ENCODE measurements at places on chromosomes 12 and 14.

DNA sequence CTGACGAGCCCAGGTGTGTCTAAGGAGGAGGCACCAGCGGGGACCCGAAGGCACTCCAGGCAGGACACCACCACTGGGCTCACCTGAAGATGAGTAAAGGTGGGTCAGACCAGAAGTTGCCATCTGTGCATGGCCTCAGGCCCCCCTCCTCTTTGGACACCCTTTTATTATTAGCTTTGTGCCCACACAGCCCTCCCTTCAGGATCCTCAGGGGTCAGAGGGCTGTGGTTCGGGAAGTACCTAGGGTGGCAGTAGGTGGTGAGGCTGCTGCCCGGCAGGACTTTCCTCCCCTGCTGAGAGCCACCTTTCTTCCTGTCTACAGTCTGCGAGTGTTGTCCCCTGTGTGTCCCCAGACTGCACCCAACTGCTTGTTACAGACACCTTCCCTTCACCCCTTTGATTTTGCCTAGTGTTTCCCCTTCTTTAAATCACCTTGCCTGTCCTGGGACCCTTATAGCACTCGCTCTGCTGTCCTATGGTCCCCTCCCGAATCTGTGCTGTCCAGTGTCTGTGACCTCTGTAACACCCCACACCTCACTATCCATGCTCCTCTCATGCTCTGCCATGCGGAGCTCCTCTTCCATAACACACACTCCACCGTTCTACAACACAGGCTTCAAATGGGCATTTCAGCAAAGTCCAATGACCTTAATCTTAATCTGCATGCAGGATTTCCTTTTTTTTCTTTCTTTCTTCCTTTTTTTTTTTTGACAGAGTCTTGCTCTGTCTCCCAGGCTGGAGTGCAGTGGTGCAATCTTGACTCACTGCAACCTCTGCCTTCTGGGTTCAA is 25.7 kb downstream of the SOAT2 start:
- H3K4me3 ChIP-seq: no peak overlapping the region
- H3K27me3 ChIP-seq: peaks cover 12% of the 10 kb centered on the region
- DNase-seq: no peak
- H3K36me3 ChIP-seq: no peaks in the 10 kb centered on the region
- no peaks in the 10 kb centered on the region for H3K4me1 ChIP-seq
- no peak overlapping the region for H3K27ac ChIP-seq

DNA sequence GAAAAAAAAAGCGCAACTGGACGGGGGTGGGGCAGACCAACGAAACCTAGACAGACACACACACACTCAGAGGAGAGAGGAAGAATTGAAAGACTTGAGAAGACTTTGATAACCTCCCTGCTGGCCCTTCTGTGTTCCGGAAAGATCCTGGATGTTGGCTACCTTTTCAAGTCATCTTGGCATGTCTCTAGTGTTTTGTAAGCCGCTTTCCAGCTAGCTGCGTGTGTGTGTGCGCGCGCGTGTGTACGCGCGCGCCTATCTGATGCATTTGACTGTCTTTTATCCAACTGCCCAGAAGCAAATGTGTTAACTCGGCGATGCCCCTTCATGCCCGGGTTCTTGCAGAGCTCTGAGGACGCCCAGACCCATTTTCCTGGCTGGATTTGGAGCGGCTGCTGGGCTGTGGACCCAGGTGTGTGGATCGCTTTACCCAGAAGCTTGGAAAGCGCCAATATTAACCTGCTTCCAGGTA is 664 bp downstream of the LRFN5 start:
- H3K27ac ChIP-seq: no peak overlapping the region
- no peaks in the 10 kb centered on the region for H3K36me3 ChIP-seq
- H3K4me3 ChIP-seq: no peak overlapping the region
- DNase-seq: no peak
- H3K4me1 ChIP-seq: no peaks in the 10 kb centered on the region
- H3K27me3 ChIP-seq: no peaks in the 10 kb centered on the region

DNA sequence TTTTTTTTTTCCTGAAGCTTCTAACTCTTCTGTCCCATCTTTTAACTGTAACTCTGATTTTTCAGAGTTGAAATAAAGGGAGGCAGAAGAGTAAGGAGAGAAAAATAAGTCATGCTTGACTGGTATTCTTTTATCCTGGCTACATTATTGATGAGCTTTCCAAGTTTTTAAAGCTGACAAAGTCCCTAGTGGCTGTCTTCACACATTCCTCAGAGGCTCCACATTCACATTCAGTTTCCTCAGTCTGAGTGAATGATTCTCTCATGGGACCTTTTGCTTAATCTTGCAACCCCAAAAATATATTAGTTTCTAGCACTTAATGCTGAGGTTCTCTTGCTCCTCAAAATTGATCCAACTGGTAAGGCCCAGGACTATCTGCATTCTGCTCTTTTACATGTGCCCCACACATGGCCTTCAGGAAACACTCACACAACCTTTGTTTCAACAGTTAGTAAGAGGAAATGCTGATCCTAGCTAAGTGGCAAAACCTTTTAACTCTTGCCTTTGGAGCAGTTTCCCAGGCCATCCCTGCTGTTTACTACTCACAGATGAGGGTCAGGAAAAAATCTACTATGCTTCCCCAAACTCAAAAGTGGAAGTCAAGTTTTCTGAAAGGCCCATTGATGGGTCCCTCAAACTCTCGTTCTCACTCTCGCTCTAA is 61.7 kb upstream of the SLC6A15 start:
- H3K4me1 ChIP-seq: no peaks in the 10 kb centered on the region
- H3K36me3 ChIP-seq: no peaks in the 10 kb centered on the region
- H3K27me3 ChIP-seq: no peaks in the 10 kb centered on the region
- H3K4me3 ChIP-seq: no peak overlapping the region
- no peak for DNase-seq

- no peaks in the 10 kb centered on the region for H3K4me1 ChIP-seq
- H3K4me3 ChIP-seq: no peak within 1 kb of the TSS
- peaks cover 9% of the 10 kb centered on the region for H3K27me3 ChIP-seq
- DNase-seq: no peak
- H3K27ac ChIP-seq: no peak within 1 kb of the TSS
Observed at GRCh38 chr12:65121049-65121955, at the start of gene WIF1. TSS of gene WIF1 (minus strand) at chr12:65121305. CDS start at chr12:65121191, 114 bp downstream.

DNA sequence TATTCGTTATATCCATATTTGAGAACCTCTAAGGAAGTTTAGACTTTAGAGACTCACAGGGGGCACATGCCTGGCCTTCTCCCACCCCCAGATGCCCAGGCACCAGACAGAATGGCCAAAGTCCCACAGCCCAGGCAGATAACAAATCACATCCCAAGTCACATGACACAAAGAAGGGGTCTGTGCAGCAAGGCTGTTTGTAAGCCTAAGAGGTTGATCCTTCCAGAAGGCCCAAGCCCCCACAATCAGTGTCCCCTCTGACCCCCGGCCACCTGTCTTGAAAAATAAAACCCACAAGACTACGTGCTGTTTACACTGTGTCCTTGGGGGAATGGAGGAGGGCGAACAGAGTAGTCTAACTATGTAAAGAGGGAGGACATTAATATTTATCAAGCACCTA is 5.1 kb downstream of the CTDSP2 start:
- H3K4me3 ChIP-seq: no peak overlapping the region
- H3K27me3 ChIP-seq: no peaks in the 10 kb centered on the region
- no peak overlapping the region for H3K27ac ChIP-seq
- H3K36me3 ChIP-seq: peaks cover 13% of the 10 kb centered on the region
- H3K4me1 ChIP-seq: peaks cover 55% of the 10 kb centered on the region

DNA sequence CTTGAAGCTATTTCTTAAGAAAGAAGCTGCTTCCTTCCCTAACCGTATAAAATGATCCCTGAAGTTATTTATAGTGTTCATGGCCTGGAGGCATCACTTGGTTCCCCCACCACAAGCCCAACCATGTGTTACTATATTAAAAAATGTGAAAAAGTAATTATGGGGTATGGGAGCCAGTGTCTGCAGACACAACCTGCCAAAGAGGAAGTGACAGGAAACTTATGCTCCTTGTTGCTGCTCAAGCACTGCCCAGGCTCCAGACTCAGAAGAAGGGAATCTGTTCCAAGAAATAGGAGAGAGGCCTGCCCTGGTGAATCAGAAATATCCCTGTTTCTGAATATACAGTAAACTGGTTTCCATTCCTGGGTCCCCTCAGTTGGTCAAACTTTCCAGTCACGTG is 217.2 kb upstream of the BMP4 start:
- peaks cover 67% of the 10 kb centered on the region for H3K4me1 ChIP-seq
- H3K27ac ChIP-seq: no peak overlapping the region
- H3K4me3 ChIP-seq: no peak overlapping the region
- DNase-seq: no peak
- peaks cover 4% of the 10 kb centered on the region for H3K27me3 ChIP-seq
- no peaks in the 10 kb centered on the region for H3K36me3 ChIP-seq

DNA sequence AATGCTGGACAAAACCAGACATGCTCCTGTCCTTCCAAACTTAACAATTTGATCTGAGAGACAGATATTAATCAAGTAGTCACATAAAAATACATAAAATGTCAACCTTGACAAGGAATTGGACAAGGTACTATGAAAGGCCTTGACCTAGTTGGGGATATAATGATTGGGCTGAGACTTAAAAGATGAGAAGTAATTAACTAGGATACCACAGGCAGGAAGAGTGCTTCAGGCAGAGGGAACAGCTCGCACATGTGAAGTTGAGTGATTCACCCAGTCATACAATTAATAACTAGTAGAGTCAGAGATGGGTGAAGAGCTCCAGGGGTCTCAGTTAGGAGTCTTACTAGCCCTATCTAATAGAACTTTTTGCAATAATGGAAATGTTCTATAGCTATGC is 259.5 kb downstream of the MSRB3 start:
- peaks cover 16% of the 10 kb centered on the region for H3K4me1 ChIP-seq
- H3K27ac ChIP-seq: no peak overlapping the region
- no peak overlapping the region for H3K4me3 ChIP-seq
- no peaks in the 10 kb centered on the region for H3K27me3 ChIP-seq
- no peaks in the 10 kb centered on the region for H3K36me3 ChIP-seq

GRCh38 chr14:80278293-80279023 is 67.2 kb upstream of the DIO2 start:
- no peak overlapping the region for H3K27ac ChIP-seq
- no peak for DNase-seq
- H3K4me1 ChIP-seq: no peaks in the 10 kb centered on the region
- no peak overlapping the region for H3K4me3 ChIP-seq
- H3K27me3 ChIP-seq: no peaks in the 10 kb centered on the region

DNA sequence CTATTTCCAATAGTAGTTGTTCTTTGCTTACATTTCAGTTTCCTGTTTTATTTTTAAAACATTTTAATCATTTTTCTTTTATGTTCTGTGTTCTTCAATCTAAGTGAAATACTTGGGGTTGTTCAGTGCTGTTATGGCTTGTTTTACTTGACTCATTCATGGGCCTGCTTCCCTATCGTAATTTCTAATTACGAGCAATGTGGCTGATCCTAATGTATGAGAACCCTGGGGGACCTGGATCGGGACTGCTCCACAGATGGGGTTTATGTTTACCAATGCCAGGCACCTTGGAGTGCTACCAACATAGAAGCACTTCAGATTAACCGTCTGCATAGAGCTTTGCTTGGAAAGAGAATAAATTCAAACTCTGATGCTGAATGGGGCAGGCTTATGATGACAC is 29.8 kb downstream of the TECPR2 start:
- DNase-seq: no peak
- no peaks in the 10 kb centered on the region for H3K36me3 ChIP-seq
- no peaks in the 10 kb centered on the region for H3K27me3 ChIP-seq
- no peak overlapping the region for H3K27ac ChIP-seq
- H3K4me3 ChIP-seq: no peak overlapping the region

DNA sequence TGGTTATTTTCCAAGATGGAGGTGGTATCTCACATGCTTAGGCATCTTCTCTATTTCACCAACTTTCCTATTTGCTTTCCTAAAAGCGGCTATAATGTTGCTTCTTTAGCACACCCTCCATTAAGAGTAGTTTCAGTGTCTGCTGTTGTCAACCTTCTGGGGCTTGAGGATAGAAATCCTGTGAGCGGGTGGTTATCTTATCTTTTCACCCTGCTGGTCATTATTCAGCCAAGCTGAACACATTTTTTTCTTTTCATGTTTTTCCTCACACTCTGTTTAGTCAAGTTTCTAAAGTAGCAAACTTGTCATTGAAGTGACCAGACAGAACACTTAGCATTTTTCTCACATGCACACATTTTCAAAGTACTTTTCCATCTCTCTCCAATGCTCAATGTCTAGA is 104.5 kb downstream of the SLC8A3 start:
- H3K4me1 ChIP-seq: no peaks in the 10 kb centered on the region
- DNase-seq: no peak
- H3K4me3 ChIP-seq: no peak overlapping the region
- H3K27ac ChIP-seq: no peak overlapping the region

DNA sequence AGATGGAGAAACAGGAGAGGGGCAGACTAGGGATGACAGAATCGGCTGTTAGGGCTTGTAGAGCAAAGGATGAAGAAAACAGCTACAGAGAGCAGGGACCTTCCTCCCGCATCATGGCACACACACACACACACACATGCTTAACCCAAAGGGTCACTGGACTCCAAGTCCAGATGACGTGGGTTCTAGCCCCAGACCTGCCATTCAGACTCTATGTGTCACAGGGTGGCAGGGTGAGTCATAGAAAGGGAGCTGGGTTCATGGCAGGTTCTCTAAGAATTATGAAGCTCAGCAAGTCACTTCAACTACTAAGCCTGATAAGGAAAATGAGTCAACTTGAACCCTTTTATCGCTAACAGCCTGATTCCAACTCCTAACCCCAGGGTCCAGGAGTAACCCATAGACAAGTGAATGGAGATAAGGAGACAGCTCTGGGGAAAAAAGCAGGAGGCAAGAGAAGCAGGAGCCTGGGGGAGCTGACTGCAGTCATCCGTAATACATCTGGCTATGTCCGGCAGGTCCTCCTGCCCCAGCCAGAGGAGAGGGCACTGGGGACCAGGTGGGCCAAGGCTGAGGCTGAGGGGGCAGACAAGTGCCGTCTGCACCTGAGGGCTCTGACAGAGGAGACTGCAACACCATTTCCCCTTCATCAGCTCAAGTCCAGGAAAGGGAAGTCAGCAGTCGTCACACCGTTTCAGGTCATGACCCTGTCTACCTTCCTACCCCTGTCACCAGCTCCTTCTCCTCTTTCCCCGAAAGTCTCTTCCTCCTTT is 3.6 kb upstream of the TNFRSF1A start:
- H3K4me1 ChIP-seq: peaks cover 20% of the 10 kb centered on the region
- H3K36me3 ChIP-seq: peaks cover 10% of the 10 kb centered on the region
- DNase-seq: no peak
- no peak overlapping the region for H3K4me3 ChIP-seq

DNA sequence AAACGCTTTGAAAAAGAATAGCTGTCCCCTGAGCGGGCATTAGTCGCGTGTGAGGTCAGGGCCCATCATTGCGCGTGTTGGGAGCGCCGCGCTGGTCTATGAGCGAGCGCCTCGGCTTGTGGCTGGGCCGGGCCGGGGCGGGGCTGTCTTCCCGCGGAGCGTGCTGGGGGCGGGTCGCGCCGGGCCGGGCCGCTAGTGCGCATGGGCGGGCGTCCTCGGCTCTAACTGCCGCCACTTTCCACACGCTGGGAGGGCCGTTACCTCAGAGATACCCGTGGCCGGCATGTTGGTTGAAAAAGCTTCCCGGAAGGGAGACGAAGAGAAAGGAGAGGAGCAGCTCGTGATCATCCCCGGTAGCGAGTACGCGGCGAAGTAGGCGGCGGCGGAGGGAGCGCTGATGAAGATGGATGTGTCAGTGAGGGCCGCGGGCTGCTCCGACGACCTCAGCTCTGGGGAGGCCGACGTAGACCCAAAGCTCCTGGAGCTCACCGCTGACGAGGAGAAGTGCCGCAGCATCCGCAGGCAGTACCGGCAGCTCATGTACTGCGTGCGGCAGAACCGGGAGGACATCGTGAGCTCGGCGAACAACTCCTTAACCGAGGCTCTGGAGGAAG is at the start of gene EID3:
Gene EID3, plus strand, starts transcription at position 202 of the 614 bp plus-strand sequence. Its CDS starts 196 bp downstream, at position 398.
- DNase-seq: no peak
- H3K36me3 ChIP-seq: peaks cover 36% of the 10 kb centered on the region
- no peak within 1 kb of the TSS for H3K4me3 ChIP-seq
- no peaks in the 10 kb centered on the region for H3K27me3 ChIP-seq

- no peaks in the 10 kb centered on the region for H3K4me1 ChIP-seq
- H3K4me3 ChIP-seq: no peak overlapping the region
- H3K27me3 ChIP-seq: no peaks in the 10 kb centered on the region
- H3K27ac ChIP-seq: no peak overlapping the region
- no peak for DNase-seq
Observed at GRCh38 chr12:132516095-132517012, 26.4 kb downstream of the FBRSL1 start.
